Stimulated activated CD4-positive, alpha-beta T cell treated with anti-CD3 and anti-CD28 coated beads, Interleukin-1b, Interleukin-23, amount 100 ng/mL, for 24 hours (primary cell): ENCODE measurements at places on chromosomes 11 and 22.

DNA sequence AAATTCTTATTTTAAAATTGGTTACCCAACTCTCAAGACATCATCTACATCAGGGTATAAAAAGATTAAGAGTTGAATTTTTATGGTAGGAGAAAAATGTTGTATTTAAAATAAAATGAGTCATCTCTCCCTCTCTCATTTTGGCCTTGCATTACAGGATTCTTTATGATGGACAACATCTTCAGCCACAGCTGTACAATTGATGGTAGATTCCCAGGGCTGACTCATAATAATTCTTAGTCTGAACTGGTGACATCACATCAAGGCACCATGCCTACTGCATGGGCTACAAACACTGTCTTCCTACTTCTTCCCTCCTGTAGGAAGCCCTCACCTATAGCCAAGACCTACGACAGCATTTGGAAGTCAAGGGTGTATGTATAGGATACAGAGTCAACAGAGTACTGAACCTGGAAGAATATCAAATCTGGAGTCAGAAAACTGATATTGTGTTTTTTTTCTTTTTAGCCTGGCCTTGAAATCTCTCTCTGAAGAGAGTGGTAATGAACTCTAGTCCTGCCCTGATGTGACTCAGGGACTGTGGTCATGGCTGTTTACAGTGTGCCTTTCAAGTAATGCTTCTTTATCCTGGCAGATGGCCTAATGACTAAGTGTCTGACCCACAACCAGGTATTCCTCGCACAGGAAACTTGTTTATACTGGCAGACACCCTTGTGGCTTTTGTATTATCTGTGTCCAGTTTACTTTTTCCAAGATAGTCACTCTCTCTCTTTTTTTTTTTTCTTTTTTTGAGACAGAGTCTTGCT lies 32.5 kb downstream of the MRGPRX2 start:
- DNase-seq, result no peak

DNA sequence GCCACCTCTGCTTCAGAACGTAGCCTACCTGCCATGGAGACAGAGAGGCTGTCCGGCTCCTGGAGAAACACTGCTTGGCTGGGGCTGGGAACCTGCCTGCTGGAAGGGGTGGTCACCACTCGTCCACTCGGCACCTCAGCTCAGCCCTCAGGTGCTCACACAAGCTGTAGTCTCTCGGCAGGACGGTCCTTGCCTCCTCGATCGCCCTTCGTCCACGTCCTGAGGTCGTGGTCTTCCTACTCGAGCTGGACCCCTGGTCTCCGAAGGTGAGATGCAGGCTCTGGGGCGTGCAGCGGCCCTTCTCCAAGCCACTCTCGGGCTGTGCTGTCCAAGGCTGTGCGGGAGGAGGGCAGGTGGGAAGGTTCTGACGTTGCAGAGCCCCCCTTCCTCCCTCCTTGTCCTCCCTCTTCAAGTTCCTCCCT lies at the start of gene TBX10:
TSS of gene TBX10 (minus strand) at position 326 of the 422 bp plus-strand sequence. CDS start at position 35, 291 bp downstream.
- DNase-seq, result no peak

- no peak for DNase-seq
Observed at GRCh38 chr22:23790819-23791737, 4.3 kb downstream of the SMARCB1 start.

DNA sequence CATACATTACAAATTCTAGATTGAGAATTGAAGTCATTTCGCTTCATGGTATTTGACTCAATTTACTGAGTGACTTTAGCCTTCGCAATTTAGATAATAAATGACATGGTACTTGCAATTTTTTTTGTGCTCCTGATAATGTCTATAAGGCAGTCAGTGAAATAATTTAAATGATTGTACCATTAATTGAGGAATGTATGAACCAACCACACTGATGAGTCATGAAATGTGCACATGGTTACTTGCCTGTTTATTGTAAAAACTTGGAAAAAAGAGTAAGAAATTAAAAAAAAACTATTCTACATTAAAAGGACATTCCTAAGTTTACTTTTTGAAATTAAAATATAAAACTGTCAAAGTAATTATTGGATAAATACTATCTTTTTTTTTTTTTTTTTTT lies 43.3 kb downstream of the DNAJC24 start:
- no peak for DNase-seq

- no peak for DNase-seq
Observed at GRCh38 chr11:77217156-77217555, 84.3 kb downstream of the GDPD4 start.

DNA sequence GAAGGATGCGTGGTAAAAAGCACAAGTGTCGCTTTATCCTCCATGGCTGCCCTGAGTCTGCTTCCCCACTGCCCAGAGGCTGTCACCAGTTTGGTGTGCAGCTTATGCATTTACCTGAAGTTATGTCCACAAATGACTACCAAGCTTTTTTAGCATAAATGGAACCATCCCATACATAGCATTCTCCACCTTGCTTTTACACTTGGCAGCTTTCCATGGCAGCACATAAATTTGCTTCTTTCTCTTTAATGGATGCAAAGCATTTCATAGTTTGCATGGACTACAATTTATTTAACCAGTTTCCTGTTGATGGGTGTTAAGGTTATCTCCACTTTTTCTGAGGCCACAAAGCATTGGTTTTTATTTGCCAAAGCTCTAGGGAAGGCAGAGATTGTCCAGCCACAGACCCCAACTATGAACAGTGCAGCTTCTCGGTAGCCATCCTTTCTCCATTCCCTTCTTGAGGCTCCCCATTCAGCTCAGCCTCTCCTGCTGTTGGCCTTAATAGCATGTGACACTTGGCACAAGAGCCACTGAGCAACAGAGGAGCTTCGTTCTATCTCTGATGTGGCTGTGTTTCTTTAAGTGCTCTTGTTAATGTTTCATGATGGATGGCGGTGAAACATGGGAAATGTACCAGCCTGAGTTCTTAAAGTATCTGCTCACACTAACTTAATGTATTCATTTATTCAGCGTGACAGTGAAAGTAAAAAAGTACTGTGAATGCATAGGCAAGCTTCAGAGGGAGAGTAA lies 59.8 kb upstream of the NAV2 start:
- no peak for DNase-seq

- DNase-seq, result no peak
Observed at GRCh38 chr11:7511401-7511800, 2.4 kb upstream of the PPFIBP2 start.

DNA sequence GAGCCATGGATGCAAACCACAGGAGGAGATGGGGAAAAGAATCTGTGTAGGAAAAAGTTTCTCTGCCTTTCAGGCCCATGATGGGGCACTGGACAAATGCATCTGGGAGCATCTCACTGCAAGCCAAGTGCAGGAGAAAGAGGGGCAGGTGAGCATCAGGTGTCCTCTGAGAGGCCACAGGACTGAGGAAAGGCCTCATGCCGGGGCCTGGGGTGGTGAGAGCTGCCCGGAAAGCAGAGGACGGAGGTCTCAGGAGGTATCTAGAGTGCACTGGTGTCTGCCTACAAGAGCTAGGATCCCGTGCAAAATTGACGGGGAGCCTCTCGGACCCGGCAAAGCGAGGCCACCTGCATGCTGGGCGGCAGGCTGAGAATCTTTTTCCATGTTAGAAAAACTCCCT lies 73.9 kb downstream of the CTTN start:
- no peak for DNase-seq

- no peak for DNase-seq
Observed at GRCh38 chr11:131275580-131275979, 94.8 kb upstream of the NTM start.

DNA sequence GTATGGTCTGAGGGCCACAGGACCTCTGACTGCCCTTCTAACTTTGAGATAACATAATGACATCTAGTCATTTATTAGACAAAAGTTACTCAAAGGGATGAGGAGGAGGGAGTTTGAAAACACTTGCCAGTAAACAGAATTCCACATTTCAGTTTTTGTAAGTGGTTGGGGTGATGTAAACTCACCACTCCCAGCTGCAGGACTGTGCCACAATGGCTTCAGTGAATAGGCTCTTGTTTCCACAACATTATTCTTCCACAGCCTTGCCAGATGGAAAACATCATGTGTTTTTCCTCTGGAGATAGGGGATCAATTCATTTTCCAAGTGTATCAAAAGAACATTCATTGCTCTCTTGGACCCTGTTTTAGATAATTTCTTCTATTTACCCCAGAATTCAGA lies 147.2 kb upstream of the BDNF start:
- no peak for DNase-seq

GRCh38 chr11:6040874-6041273 lies 10.3 kb upstream of the OR56A1 start:
- DNase-seq, result no peak

DNA sequence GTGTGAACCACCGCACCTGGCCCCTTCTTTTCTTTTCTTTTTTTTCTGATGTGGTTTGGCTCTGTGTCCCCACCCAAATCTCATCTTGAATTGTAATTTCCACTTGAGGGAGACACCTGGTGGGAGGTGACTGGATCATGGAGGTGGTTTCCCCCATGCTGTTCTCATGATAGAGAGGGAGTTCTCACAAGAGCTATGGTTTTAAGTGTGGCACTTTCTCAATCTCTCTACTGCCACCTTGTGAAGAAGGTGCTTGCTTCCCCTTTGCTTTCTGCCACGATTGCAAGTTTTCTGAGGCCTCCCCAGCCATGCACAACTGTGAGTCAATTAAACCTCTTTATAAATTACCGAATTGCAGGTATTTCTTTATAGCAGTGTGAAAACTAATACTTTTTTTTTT lies 4.9 kb upstream of the TCN2 start:
- DNase-seq, result no peak

DNA sequence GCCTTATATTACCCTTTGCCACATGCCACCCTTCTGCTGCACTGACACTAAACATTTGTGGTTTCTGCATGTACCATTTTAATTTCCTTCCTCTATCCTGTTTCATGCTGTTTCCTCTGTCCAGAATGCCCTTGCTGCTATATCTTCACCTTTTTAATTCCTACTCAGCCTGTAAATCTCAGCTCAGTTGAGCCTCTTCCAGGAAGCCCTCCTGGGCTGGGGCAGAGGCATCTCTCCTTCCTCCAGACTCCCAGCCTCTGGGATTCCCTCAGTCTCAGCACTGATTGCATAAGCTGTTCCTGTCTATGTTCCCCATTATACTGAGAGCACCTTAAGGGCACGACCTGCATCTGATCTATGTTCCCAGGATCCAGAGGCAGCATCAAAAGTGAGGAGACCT lies 98.7 kb downstream of the RNF169 start:
- DNase-seq, result no peak

- DNase-seq, result no peak
Observed at GRCh38 chr11:134837887-134838232, 425.8 kb upstream of the B3GAT1 start.

DNA sequence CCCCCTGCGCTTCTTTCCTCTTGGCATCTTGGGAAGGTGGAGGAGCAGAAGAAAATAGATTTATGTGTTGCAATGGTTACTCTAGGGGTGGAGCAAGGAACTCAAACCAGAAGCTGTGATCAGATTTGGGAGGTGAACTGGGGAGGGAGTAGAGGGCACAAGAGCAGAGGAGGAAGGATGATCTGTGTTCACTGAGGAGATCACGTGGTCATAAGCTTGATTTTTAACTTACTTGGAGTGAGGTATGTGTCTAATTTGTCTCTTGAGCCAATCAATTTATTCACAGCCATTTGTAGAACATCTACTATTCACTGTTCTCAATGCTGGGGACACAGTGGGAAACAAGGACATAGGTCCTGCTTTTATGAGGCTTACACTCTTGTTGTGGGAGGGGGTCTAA lies 24.8 kb upstream of the CD82 start:
- no peak for DNase-seq

DNA sequence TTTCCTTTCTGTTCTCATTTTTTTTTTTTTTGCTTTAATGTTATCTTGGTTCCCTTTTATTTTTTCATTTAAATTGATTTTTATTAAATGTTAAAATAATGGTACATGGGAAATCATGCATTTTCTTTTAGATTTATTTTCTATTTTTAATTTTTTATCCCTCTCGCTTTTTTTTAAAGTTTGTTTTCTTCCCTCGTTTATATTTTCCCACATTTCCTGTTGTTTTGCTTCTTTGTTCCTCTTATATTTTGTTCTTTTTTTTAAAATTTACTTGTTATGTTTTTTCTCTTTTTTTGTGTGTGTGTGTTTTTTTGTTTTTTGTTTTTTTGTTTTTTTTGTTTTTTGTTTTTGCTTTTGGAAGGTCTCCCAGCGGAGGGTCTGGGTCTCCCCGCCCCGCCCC lies 34.9 kb upstream of the EIF3D start:
- DNase-seq, result no peak

GRCh38 chr22:37146051-37146385 lies 3.7 kb downstream of the IL2RB start:
- no peak for DNase-seq
